Immature natural killer cell (primary cell): ENCODE measurements at places on chromosomes 11 and 22. TPM values are rescaled to one million over a fixed set of nuclear protein-coding genes. Genes with fewer than 3 reads are reported as not detected.

DNA sequence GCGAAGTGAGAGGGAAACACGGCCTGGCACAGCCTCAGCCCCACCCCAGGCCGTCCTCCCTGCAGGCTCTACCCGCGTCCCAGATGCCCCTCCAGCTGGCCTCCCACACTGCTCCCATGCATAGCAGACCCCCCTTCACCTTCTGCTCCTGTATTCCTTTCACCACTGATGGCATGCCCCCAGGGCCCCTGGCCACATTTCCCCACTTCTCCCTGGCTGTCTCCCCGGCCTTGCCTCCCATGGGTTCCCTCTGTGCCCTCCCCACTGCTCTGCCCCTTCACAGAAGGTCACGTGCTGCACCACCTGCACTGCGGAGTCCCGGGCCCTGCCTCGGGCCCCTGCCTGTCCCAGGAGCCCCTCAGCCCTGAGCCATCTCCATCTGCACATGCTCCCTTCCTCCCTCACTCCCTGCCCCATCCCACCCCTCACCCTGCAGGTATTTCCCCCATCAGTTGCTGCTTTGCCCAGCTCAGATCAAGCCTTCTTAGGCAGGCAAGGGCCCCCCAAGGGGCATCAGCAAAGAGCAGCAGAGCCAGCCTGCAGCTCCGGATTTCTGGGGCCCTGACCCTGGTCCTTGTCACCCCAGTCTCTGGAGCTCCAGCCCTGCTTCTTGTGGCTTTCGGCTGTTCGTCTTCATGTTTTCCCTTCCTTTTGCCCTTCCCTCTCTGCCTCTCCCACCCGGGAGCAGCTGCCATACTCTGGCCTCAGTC, 46.4 kb downstream of the GAB4 start:
- DNase-seq = no peak

GRCh38 chr11:5042091-5042490, 4.2 kb upstream of the OR52J3 start:
- no peak for DNase-seq

DNA sequence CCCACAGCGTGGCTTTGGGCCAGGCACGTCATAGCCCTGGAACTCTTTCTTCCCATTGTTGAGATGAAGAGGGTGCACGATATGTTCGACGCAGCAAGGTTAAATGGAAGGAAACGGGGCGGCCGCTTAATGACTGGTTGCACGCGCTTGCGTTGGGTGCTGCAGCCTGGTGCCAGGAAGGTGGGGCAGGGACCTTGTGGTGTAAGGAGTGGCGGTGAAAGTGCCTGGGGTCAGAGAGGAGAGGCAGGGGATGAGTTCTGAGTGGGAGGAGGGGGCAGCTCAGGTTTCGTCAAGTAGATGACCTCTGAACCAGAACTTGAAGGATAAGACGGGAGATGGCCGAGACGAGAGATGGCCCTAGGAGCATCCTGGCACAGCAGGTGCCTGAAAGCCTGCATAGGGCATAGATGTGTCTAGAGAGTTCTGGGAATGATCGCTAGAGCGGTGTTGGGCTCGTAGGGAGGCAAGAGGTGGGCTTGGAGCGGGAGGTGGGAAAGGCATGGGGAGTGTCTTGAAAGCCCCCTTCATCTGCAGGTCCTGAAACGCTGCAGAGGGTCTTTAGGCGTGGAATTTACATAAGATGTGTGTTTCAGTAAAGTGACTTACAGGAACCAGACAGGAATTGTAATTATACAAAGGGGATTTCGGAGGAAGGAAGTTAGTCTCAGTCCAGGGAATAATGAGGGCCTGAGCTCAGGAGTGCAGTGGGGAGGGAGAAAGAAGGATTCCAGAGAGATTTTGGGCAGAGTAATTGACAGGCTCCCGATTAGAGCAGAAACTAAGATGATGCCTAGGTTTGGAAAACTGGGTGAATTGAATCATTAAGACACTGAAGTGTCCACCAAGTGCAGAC, 43.2 kb upstream of the CLDN5 start:
- DNase-seq = no peak

- DNase-seq = no peak
Observed at GRCh38 chr11:58527429-58527828, 19.5 kb upstream of the OR5B21 start.

GRCh38 chr11:99148352-99148751, 127.6 kb downstream of the CNTN5 start:
- DNase-seq = no peak

DNA sequence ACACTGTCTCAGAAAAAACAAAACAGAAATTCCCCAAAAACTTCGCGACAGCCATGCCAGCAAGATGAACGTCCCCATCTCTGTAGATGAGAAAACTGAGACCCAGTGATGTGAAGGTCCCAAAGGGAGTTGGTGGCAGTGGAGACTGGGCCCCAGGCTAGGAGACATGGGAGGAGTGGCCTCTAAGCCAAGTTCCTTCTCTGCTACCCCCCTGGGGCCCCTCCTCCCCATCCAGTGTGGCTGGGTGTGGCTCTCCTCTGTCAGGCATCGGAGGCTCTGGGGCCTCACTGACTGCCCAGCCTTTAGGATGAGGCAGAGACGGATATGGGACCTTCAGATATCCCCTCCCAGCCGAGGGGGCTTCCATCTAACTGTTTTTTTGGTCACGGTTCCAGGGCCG, 9.8 kb downstream of the RELT start:
- no peak for DNase-seq

GRCh38 chr22:25749420-25750169, 7.6 kb downstream of the MYO18B start:
- no peak for DNase-seq

DNA sequence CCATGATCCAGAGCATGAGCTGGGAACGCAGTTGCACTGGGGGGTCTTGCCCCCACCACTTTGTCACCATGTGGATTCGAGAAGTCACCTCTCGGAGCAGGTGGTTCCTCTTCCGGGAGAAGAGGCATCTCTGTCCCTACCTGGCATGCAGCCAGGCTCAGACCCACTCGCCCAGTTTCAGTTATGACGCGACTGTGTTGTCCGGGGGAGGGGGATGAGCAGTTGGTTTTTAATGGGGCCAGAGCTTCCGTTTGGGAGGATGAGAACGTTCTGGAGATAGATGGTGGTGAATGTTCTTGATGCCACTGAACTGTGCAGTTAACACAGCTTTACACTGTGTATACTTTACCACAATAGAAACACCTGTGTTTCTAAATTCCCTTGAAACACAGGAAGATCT, 41.5 kb downstream of the DHCR7 start:
- DNase-seq = no peak

DNA sequence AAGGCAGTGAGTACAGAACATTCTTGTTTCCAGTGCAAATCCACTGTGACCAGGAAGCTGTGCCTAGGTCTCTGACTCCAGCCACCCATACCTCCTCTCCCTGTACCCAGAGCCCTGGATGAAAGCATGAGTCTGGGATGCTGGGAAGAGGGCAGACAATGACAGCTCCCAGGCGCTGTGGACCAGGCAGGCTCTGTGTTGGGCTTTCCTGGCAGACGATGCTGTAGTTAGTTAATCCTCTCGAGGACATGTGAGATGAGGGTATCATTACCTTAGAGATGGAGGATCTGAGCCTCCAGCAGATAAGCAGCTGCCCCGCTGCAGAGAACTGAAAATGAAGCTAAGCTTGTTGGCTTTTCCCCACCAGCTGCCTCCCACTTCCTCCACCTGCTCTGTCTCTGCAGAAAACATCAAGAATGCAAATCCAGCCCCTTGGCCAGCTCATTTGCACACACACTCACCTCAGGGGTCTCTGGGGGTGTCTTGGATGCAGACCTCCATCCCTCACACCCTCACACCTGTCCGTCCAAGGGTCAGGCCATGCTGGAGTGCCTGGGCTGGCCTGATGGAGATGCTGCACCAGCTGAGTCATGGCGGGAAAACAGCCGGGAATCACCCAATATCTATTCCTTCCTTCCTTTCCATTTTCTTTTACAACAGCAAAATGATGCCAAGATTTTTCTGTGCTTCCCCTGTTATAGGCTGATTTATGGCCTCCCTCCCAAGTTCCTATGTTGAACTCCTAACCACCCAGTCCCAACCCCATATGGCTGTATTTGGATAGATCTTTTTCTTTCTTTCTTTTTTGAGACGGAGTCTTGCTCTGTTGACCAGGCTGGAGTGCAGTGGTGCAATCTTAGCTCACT, 94.9 kb upstream of the SEPTIN5 start:
- no peak for DNase-seq

DNA sequence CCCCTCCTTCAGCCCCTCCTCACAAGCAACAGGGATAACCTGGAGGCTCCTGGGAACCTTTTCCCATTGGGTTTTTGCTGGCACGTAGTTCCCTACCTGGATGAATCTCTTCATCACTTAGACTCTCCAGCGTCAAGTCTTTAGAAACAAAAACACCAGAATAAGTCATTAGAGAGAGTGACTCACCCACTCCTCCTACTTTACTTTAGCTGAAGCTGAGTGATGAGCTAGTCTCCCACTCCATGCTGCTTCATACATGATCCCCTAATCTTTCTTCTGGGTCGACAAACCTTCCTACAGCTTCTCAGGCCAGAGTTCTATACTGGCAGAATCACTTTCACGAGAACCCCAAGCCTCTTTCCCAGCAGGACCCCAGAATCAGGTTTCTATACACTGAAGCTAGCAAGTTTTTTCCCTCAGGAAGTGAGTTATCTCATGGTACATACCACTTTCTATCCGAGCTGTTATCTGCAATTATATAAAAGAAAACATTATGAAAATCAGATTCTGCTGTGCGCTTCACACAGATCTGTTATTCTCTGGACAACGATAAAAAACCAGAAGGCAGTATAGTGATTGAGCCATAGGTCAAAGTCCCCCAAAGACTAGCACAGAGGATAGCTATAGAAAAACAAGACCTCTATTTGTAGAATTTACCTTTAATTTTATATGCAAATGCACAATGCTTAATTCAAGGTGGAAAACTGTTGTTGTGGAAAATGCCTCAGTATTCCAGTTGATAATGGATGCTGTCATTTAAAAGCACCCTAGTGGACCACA, 18.7 kb downstream of the DRICH1 start:
- no peak for DNase-seq

GRCh38 chr11:30257058-30257457, 26.2 kb downstream of the FSHB start:
- DNase-seq = no peak

- DNase-seq = no peak
Observed at GRCh38 chr11:15346907-15347306, 232.2 kb downstream of the INSC start.

GRCh38 chr22:26762503-26763472, 105.4 kb downstream of the MIAT start:
- DNase-seq = no peak

DNA sequence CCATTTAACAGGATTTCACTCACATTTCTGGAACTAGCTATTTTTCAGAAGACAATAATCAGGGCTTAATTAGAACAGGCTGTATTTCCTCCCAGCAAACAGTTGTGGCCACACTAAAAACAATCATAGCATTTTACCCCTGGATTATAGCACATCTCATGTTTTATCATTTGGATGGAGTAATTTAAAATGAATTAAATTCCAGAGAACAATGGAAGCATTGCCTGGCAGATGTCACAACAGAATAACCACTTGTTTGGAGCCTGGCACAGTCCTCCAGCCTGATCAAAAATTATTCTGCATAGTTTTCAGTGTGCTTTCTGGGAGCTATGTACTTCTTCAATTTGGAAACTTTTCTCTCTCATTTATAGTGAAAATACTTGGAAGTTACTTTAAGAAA, 9.2 kb downstream of the PRSS23 start:
- DNase-seq = no peak

GRCh38 chr22:36010090-36010489, 18.5 kb downstream of the RBFOX2 start:
- no peak for DNase-seq

DNA sequence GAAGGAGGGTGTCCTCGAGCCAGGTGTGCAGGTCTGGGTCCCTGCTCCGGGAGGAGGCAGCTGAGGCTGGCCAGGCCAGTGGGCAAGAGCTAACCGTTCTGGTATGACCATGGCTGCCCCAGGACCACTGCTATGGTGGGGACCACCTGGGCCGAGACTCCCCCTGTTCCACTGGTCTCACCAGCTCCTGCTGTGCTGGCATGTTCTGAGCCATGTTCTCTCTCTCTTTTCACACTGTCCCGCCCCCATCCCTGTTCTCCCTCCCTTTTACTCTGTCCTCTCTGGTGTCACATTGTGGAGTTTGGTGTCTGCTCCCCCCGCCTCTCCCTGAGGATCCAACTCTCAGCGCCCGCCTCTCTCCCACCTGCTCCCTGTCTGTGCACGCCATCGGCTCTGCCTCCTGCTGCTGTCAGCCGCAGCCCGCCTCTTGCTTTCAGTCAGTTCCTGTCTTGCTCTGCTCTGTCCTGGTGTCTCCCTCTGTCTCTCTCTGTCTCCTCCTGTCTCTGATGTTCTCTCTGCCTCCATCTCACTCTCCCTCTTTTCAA, 66.4 kb downstream of the LRRC32 start:
- DNase-seq = no peak

SYT7 gene
- not detected for polyA plus RNA-seq

IFITM5 gene
- polyA plus RNA-seq = not detected

PTGDR2 gene
- 0.46 TPM for polyA plus RNA-seq

PATE4 gene
- polyA plus RNA-seq = not detected

BDNF gene
- not detected for polyA plus RNA-seq

POTEH gene
- not detected for polyA plus RNA-seq

B3GAT1 gene
- polyA plus RNA-seq = 0.09 TPM
